ENCODE measurements at places on chromosomes 7 and 10.

- DNase-seq = no peak
These were observed 201.7 kb upstream of the ADARB2 start for GRCh38 chr10:1939016-1939415.

GRCh38 chr7:93890041-93890463, 501 bp downstream of the TFPI2 start:
- DNase-seq = no peak

DNA sequence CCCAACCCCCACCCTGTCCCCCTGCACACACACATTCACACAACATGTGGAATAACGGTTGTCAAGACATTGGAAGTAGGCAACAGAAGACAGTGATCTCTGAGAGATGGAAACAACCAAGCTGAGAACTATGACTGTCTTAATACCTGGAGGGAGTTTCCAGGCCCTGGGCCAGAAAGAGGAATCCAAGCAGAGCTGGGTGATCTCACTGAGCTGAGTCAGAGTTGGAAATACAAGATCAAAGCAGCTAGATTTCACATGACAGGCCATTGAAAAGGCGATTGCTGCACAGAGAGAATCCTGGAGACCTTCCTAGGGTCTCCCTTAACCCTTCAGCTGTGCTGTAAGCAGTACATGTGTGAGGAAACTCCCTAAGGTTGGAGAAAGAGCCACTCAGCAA, 165.8 kb upstream of the PRSS1 start:
- DNase-seq = no peak

DNA sequence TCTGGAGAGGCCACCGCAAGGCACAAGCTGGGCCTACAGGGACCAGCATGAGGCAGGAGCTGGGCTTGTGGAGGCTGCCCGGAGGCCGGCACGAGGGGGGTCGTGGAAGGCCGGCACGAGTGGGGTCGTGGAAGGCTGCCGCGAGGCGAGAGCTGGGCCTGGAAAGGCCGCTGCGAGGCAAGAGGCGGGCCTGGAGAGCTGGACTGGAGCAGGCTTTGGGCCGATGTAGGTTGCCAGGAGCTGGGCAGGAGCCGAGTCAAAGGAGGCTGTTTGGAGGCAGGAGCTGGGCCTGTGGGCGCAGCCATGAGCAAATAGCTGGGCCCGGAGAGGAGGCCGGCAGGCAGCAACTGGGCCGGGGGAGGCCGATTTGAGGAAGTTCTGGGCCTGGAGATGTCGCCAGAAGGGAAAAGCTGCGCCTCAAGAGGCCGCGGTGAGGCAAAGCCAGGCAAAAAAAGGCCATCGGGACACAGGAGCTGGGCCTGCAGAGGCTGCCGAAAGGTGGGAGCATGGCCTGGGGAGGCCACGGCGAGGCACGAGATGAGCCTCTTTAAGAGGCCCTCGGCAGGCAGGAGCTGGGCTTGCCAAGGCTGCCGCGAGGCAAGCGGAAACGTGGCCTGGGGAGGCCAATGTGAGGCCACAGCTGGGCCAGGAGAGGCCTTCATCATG, 26.5 kb downstream of the MDH2 start:
- DNase-seq = no peak

DNA sequence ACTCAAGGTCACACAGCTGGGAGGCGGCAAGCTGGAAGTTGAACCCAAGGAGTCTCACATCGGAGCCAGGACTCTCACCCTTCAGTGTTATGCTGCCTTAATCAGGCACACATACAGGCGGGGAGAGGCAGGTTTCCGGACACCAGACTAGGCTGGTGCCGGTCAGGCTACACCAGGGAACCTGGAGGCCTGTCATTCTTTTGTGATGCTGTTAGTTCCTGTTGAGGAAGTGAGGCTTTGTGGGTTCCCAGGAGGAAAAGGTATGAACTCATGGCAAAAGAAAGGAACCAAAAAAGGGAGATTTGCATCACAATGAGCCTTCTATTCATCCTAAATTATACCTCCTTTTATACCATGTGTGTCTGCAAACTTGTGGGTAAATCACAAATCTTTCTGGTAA, 103.8 kb downstream of the TCF7L2 start:
- DNase-seq = no peak

DNA sequence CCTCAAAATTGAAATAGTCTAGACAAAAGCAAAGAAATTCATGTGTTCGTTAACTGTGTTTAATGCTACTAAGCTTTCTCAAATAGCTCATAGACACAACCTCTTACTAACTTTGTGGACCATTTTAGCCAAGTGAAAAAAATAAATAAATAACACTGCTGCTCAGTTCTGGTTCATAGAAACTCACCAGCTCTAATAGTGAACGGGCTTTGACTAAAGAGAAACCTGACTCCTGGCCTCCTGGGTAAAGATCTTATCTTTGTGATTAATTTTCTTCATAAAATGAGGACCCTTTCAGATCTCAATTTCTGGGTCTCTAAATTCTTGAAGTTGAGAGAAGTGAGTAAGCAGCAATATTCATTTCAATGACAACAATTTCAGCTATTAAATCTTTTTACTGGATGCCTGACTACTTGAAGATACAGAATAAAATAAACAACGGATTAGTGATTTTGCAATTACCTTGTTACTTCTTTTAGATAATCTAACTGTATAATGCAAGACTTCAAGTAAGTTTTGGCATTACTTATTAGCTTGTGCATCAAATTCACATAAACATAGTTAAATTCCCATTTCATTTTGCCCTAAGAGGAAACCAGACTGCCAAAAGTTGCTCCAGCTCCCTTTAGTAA, 3.1 kb downstream of the CADPS2 start:
- peak; percentile 25 for DNase-seq

DNA sequence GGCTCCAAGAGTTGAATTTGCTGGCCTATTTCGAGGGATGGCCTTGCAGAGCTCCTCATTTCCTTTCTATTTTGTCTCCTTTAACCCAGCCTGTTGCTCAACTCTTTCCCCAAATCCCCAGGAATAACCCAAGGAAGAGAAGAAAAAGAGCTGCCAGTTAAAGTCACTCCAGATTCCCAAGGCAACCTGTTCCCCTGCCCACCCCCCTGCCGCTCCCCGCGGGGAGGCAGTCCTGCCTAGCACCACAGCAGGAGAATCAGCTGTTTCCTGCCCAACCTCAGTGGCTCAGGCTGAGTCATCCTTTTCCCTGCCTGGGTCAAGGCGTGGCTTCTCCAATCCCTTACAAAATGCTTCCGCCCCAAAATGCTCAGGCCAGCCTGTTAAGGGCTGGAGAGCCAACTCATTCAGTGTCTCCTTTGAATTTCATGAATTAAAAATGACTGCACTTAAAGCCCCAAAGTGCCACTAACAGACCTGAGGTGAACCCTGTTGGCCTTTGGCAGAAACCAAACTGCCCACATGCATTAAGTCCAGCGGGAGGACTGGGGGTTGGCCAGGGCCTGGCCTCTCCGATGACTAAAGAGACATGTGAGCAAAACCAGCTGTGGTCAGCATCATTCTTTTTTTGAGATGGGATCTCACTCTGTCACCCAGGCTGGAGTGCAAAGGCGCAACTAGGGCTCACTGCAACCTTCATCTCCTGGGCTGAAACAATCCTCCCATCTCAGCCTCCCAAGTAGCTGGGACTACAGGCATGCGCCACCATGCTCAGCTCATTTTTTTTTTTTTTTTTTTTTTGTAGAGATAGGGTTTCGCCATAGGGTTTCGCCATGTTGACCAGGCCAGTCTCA, 83.2 kb upstream of the KIF5B start:
- DNase-seq = no peak

GRCh38 chr10:59854571-59854970, 51.8 kb downstream of the CCDC6 start:
- DNase-seq = no peak

DNA sequence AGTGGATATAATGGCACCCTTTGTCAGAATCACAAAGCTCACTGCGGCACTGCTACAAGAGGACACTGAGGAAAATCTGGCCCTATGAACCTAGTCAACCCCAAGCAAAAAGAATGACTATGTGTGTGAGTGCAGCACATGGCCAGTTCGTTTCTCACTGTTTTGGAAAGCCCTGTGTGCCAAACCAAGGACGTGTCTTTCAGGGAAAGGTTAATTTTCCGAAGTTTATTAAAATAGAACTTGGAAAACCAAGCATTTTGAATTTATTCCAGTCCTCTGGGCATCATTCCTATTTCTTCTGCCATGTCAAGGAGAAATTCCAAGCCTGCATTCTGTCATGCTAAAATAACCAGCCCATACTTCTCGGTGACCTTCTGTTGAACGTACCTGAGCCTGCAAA, 471.8 kb downstream of the PLXDC2 start:
- DNase-seq = no peak

DNA sequence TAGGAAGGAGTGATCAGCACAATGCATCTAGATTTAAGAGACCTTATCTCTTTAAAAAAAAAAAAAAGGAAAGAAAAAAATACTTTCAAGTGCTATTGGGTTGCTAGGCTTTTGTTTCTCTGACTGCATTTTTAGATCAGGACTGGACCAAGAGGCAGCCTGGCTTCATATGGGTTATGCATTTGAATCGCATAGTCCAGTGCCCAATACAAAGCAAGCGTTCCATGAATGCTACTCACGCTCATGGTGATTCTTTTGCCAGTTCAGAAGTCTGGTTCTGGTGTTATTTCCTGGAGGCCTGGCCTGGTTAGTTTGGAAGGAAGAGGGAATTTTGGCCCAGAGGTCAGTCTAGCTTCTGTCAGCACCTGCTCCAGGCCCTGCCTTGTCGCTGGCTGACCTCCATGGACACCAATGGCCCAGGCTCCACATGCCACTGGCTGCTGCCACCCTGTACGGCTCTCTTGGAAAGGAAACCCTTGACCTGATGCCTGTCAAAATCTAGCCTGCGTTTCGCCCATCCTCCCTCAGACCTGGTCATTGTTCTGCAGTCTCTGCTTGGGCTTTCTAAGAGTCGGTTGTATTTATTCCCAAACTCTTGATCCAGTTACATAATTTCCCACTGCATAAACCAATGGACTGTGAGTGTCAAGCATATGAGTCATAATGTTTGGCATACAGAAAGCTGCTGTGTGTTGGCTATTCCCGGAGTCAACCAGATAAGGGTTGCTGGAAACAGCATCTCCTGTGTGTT, 74.3 kb upstream of the MKX start:
- no peak for DNase-seq

DNA sequence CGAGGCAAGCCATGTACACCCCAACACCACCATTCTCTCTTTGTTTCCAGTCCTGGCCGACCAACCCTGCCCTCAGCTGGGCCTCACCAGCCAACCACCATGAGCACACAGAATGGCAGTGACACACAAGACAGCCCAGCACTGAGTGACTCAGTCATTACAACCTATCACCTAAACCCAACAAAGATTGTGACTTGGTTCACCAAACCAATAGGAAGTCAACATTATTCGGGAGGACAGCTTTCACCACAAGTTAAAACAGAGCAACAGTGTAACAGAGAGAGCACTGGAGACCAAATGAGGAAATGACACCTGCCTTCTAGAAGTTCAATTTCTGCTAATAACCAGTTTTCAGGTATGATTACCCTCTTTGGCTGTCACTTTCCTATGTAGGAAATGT, 72.1 kb downstream of the DNMBP start:
- DNase-seq = no peak

DNA sequence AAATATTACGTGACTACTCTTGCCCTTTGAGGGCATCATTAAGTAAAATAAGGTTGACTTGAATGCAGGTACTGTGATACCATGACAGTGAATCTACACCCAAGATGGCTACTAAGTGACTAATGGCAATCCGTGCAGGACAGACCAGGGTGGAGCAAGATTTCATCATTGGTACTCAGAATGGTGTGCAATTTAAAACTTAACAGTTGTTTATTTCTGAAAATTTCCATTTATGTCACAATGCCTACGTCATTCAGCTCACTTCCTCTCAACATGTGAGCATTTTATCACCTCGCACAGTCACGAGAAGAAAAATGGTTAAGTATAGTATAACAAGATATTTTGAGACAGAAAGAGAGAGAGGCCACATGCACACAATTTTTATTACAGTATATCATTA, 50.3 kb upstream of the MET start:
- DNase-seq = no peak

DNA sequence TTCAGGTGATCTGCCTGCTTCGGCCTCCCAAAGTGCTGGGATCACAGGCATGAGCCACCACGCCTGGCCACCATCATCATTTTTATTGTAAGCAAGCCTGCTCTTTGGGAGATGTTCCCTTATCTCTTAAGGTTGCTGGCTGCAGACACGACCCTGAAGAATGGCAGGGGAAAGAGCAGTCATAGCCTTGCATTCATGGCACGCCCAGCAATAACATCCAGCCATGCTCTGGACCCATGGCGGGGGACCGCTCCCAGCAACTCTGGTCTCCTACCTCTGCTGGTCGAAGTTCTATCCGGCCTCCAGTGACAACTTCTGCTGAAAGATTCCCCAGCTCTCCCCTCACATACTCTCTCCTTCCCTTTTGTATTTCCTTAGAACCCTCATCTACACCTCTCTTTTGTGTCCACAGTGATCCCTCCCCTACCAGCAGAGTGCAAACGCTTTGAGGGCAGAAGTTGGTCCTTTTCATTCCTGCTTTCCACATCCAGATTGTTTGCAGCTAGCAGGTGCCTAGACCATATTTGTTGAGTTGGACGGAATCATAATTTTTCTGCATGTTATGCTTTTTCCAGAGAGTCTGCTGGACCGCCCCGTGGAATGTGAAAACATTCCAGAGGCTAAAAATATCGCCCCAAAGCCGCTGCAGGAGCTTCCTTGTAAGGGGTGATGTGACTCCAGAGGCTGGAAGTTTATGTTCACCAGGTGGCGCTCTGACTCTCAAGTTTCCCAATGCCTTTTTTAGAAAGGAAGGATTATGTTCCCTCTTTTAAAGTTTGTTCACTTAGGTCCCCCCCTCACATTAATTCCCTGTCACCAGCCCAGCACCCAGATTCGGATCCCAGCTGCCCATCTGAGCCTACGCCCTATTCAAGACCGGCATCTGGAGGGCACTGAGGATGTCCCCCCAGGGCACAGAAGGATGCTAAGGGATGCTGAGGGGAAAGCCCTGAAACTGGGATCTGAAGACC, 4.3 kb upstream of the MARVELD1 start:
- DNase-seq = no peak

- no peak for DNase-seq
These were observed 110.8 kb downstream of the HIBADH start for GRCh38 chr7:27551803-27552400.

DNA sequence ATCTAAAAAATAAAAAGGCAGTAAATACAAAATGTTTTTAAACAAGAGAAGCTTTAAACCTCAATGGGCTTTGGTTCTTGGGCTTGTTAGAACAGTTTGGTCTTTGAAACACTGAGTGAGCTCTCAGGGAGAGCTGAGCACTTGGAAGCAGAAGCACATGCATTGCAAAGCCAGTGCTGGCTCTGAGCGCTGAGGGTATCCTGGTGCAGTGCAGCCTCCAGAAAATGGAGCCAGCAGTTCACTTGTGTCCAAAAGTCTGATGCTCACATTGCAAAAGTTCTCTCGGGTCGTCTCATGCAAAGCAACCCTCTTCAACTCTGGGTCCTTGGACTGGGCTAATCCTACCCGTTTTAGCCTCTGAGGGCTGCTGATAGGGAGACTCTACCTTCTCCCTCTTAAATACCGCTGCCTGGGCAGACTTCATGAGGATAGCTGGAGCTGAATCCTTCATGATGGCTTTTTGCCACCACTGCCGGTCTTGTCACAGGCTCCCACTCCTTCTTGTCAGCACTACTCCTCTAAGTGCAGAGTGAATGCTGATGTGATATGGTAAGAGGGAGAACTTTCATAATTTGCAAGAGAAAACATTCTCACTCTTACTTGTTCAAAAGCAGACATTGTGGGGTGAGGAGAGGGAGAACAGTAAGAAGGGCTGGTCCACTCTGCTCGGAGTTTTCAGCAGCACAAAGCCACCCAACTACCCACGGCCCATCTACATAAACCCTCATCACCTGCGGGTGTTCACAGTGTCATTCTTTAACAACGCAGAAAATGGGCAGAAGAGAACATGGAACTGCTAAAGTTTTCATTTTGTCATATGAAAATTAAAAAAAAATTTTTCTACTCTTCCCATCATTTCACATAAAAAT, 42.2 kb upstream of the BMPER start:
- DNase-seq = no peak

GRCh38 chr7:41685684-41686083, 17.2 kb downstream of the INHBA start:
- no peak for DNase-seq

All from NCI-H774 (cell line).